ENCODE measurements at places on chromosomes 3 and 15.

DNA sequence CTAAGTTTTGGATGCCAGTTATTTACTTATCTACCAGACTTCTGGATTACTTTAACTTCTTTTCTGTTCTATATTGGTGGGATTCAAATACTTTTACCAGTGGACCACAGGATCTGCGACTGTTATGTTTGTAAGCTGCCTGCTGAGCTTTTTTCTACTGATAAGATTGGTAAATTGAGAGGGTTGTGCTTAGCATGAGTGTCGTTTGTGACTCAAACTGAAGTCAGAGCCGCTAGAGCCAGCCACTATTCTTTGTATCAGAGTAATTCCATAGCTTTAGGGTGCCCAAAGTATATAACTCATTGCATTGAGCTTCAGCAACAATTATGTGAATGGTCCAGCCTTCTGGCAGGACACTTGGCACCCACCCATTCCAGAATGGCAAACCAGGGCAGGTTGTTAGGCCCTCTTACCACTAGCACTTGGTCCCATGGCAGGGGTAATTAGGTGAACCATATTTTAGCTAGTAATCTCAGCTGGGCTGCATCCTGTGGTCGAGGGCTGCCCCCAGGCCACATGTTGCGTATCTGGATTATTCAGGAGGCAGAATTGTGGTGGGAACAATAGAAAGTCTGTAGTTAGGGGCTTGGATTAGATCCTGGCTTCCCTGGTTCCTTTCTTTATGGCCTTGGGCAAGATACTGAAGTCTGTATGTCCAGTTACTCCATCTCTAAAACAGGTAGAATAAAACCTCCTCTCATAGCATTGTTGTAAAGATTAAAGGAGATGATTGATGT, 6.0 kb downstream of the PLCL2 start:
- DNase-seq = no peak

GRCh38 chr15:40549894-40550293, 14.9 kb downstream of the CCDC32 start:
- no peak for DNase-seq

DNA sequence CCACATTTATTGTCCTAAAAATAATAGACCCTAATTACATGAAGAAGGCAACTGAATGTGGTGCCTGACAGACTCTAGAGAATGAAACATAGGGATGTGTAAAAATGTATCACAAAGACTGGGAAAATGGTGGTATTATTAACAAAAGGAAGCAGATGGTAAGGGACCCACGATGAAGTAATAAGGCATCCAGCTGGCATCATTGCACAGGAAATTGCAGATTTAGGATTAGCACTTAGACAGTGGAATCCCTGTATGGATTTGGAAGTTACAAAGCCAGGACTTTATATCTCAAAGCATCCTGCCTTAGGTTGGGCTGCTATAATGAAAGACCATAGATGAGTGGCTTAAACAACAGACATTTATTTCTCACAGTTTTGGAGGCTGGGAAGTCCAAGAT, 104.3 kb downstream of the PPM1L start:
- no peak for DNase-seq

DNA sequence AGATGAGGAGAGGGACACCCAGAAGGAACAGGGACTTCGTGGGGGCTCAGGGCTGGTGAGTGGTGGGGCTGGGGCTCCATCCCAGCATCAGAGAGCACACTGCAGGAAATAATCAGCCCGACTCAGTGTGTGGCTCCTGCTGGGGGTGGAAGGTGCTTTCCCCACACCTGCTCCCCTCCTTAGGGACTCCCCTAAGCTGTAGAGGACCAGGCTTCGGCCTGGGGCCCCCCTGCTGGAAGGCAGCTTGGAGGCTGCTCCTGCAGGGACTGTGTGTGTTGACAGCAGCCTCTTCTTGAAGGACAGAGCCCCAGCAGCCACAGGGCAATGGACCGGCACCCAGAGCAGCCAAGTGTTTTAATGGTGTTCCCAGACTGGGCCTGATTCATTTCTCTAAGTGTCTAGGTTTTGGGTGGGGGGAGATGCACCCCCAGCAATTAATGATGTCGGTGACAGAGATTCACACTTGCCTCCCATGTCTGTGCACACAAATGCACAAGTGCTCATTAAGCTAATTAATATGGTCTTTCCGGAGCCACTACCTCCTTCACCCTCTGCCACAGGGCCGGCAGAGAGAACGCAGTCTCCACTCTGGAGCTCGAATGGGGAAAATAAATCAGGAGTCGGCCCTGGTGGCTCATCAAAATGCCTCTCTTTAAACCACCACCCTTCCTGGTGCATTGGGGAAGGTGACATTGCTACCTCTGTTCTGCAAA, 16.9 kb upstream of the FGD5 start:
- no peak for DNase-seq

DNA sequence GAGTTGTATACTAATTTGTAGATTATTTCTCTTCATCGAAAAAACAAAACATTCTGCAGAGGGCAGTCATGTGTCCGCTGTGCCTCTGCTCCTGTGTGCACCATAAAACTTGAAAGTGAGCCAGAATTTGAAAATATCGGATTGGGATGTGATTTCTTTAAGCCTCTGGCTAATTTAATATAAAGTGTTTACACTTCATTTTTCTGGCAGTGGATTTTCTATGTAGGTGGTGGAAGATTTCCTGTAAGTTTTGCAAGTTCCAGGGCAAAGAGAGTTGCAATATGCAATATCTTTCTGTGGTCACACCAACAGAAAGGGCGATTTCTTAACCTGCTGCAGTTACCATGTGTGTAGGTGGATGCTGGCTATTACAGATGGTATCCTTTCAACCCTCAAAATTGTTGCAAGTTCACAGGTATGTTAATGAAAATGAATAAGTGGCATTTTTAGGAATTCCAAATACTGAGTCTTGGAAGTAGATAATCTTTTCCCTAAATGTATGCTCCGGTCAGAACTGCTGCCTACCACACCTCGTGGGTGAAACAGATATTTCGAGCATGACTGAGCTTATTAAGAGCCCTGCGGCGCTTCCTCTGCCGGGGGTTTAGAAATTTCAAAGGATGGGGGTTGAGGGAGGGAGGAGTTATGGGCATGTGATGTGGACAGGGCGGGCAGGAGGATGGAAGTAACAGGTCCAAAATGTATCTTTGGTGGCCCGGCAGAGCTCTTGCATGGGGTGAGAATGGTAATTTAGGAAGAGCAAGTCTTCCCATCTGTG, 134.0 kb downstream of the PGPEP1L start:
- no peak for DNase-seq

DNA sequence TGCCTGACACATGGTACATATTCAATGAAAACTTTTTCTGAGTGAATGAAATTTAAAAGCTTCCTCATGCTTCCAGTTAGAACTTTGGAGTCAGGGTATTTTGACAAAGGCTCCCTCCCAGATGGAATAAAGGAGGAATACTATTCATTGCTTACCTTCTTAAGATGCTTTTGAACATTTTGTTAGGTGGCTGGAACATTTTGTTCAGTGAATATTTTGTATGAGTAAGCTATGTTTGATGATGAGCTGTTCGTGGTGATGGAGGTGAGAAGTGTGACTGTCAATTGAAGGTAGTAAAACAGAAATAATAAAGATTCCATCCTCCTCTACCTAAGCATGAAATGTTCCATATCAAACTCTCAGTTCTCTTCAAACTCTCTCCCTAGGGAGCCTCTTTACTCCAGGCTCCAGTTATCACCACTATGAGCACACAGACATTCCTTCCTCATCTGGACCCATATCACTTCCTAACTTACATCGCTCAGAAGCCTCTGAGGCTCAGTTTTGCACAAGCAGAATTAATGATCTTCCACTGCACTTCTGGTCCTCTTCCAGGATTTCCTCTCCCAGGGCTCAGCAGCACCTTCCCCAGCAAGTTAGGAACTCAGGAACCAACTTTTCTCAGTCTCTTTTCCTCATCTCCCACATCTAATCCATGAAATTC, 2.5 kb upstream of the AQP9 start:
- no peak for DNase-seq

GRCh38 chr3:177721864-177722785, 524.8 kb upstream of the TBL1XR1 start:
- no peak for DNase-seq

- no peak for DNase-seq
Measured at GRCh38 chr3:129947538-129948240, 26.8 kb upstream of the TRH start.

DNA sequence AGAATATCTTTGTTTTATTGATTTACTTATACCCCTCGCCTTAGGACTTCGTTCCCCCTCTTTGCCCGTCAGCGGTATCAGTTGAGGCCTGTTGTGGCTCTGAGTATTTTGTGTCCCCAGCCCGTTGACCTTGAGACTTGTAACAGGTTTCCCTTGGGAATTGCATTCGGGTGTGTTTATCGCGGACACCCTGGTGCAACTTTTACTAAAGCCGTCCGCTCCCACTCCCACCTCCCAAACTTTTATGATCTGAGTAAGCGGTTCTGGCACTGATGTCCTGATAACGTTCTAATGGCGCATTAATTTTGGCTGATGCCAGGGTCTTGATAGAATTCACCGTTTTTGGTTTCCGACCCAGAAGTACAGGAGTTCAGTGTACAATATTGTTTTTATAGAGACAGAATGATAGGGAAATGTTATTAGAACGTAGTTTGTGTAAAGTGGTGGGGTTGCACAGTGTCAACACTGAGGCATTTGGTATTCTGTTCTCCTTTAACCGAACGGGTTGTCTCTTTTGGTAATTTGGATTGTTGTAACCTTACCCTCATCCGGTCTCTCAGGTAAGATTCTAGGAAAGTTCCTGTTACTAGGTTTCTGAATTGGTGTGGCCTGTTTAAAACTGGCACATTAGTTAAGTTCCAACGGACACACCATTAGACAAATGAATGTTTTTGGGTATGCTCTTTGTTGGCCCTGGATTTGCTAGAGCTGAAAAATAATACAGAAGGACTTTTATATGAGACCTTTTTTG, 47.8 kb downstream of the OIP5 start:
- DNase-seq = no peak

GRCh38 chr3:79521221-79521848, 246.5 kb downstream of the ROBO1 start:
- no peak for DNase-seq

- DNase-seq = no peak
Measured at GRCh38 chr15:70259640-70260508, 162.2 kb upstream of the TLE3 start.

- DNase-seq = no peak
Measured at GRCh38 chr15:87577336-87577735, 679.2 kb downstream of the NTRK3 start.

DNA sequence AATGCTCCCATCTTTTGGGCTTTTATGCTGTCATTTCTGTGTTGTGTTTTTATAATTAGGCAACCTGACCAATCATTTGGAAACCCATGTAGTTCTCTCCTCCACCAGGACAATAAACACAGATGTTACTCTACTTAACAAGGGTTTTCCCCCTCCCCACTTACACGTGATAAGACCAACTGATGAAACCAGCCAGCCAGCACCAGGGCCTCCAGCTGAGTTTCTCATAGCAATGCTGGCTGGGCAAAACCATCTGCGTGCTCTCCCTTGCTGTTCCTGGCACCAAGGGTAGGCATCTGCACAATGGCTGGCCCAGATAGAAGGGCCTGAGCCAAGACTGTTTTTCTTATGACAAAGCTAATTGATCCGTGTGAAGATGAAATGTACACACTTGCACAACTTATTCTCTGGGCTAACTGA, 310.4 kb downstream of the PLCL2 start:
- DNase-seq = no peak

- no peak for DNase-seq
Measured at GRCh38 chr3:36393563-36393962, 13.3 kb downstream of the STAC start.

GRCh38 chr15:68774120-68774519, 46.6 kb downstream of the ANP32A start:
- no peak for DNase-seq

GRCh38 chr3:108713816-108714215, 43.4 kb downstream of the RETNLB start:
- no peak for DNase-seq

GRCh38 chr3:147960786-147961185, 551.6 kb downstream of the ZIC1 start:
- DNase-seq = no peak

- DNase-seq = no peak
Measured at GRCh38 chr15:62802612-62803011, 239.9 kb upstream of the TPM1 start.

- DNase-seq = no peak
Measured at GRCh38 chr3:15750143-15750542, 47.6 kb downstream of the ANKRD28 start.

- DNase-seq = no peak
Measured at GRCh38 chr3:28971156-28971555, 309.7 kb upstream of the RBMS3 start.

- DNase-seq = no peak
Measured at GRCh38 chr3:70256566-70256965, 55.9 kb downstream of the MDFIC2 start.

DNA sequence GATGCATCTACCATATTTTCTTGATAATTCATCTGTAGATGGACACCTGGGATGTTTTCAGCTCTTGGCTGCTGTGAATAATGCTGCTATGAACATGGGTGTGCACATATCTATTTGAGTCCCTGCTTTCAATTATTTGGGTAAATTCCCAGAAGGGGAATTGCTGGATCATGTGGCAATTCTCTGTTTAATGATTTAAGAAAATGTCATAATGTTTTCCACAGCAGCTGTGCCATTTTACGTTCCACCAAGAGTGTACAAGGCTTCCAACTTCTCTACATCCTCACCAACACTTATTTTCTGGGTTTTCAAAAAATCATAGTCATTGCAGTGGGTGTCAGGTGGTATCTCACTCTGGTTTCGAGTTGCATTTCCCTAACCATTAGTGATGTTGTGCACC, 64.4 kb downstream of the NSMCE3 start:
- no peak for DNase-seq

DNA sequence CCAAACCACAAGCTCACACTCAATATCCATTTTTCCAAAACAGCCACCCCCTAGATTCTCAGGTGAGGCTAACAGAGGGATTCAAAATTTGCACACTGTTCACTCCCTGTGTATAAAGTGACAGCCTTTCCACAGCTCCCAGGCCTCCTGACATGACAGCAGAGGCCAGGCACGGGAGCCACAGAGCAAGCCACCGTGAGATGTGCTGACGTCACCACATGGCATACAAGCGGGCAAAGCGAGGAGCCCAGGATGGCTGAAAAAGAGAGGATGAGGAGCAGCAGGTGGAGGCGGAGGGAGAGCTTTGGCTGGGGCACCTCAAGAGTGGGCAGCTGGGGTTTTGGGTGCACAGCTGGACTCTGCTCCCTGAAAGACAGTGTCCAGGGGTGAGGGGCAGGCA, 27.1 kb downstream of the EHD4 start:
- no peak for DNase-seq

DNA sequence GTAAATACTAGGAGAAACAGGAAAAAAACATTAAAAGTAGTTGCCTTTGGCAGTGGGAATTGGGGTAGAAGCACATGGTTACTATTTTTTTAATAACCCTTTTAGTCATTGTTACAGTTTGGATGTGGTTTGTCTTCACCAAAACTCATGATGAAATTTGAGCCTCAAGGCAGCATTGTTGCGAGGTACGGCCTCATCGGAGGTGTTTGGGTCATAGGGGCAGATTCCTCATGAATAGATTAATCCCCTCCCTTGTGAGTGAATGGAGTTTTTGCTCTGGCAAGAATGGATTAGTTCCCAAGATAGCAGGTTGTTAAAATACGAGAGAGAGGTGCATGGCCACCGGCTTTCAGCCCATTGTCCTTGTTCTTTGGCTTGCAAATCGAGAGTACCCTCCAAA, 92.6 kb downstream of the LEKR1 start:
- DNase-seq = no peak

Data from stimulated activated CD4-positive, alpha-beta T cell treated with anti-CD3 and anti-CD28 coated beads, TNF-alpha, amount 100 ng/mL, for 1 hour (primary cell).